Ureter (tissue), 1 donor: ENCODE measurements at places on chromosomes 7 and 10. TPM values are rescaled to one million over a fixed set of nuclear protein-coding genes. Genes with fewer than 3 reads are reported as not detected.

- DNase-seq, result no peak
These were observed 304.3 kb upstream of the PITRM1 start for GRCh38 chr10:3476640-3477448.

DNA sequence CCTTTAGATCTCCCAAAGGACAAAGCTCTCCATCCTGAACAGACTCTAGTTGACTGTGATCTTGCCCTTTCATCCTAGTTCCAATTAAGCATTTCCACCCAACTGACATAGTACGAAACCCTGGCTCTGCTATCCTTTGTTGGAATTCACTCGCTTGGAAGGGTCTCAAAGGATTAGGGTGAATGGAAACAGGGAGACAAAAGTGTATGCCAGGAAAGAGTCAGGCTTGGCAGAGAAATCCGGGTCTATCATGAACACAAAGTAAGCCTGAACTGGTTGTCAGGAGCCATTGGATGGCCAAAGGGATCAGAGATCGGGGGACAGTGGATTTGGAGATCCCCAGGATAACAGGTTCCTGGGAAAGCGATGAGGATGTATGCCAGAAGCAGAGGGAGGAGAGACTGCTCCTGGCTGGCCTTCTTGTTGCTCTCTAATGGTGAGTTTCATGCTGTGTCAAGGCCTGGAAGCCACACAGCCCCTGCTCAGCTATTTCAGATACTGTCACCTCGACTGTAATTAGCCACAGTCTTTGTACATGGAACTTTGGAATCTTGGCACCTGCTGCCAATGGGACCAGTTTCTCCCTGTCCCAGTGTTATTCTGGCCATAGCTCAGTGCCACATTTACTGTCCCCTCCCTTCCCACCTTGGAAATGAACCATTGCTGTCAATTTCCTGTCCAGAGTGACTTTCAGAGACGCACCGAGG, 1168.7 kb upstream of the AUTS2 start:
- DNase-seq, result no peak

GRCh38 chr7:131151034-131151433, 176.6 kb upstream of the MKLN1 start:
- DNase-seq, result no peak

- DNase-seq, result no peak
These were observed 149.8 kb downstream of the DOCK4 start for GRCh38 chr7:112056409-112056808.

Gene MEOX2
- total RNA-seq, result 5.6 TPM

GRCh38 chr10:79407811-79408795, 37.3 kb downstream of the ZCCHC24 start:
- peak; percentile 72 for DNase-seq

DNA sequence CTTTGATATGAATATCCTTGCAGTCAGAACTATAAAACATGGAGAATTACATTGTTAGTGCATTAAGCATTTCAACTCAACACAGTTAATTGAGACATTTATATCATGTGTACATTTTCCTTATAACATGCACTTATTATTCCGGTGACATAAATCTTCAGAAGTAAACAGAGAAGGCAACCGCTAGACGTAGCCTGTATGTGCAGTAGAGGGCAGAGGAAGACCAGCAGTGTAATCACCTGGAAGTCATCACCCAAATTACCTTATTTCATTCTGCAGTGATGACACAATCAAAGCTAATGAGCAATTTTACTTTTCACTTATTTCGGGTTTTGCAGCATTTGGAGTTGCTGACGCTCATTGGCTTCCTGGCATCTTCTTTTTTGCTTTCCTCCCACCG, 394.6 kb downstream of the SDK1 start:
- DNase-seq, result no peak

DNA sequence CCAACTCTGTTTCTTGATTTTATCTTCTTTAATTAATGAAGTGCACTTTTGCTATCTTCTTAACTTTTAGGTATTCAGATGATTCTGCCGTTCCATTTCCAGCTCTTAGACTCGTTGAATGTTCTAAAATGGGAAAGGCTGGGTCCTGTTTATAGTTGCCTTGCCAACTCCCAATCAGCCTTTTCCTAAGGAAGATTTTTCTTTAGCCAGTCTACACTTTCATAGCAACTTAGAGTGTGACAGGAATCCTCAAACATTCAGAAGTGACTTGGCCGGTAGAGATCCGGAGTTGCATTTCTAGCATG, 23.0 kb upstream of the TRIL start:
- no peak for DNase-seq

DNA sequence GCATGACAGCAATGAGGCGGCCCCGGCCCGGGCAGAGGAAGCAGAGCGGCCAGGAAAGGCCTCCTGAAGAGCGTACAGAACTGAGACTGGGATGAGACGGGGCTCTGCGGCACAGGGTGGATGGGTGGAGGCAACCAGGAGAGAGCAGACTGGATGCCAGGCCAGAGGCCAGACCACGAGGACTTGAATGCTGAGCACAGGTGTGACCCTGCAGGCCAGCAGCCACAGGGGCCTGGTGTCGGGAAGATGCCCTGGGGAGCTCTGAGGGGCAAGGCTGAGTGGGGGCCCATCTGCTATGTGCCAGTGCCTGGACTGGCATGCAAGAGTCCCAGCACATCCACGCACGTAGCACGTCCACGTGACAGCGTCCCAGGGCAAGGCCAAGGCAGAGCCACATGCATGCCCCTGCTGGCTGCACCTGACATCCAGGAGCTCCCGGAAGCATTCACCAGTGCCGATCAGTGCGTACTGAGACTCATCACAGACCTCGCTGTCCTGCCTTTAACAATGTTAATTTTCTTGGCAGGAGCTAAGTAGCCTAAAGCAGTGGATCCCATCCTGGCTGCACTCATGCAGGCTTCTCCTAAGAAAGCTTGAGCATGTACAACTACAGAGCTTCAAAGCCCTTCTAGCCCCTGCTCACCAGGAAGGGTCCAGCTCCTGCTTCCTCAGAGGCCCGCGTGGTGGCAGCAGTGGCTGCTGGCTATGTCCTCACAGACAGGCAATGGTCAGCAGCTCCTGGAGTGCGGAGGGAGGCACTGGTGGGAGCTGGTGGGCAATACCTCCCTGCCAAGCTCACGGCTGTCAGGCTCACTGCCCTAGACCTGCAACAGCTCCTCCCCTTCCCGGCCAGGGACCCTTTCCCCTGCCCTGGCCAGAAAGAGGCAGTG, 18.0 kb downstream of the GRID1 start:
- DNase-seq, result no peak

DNA sequence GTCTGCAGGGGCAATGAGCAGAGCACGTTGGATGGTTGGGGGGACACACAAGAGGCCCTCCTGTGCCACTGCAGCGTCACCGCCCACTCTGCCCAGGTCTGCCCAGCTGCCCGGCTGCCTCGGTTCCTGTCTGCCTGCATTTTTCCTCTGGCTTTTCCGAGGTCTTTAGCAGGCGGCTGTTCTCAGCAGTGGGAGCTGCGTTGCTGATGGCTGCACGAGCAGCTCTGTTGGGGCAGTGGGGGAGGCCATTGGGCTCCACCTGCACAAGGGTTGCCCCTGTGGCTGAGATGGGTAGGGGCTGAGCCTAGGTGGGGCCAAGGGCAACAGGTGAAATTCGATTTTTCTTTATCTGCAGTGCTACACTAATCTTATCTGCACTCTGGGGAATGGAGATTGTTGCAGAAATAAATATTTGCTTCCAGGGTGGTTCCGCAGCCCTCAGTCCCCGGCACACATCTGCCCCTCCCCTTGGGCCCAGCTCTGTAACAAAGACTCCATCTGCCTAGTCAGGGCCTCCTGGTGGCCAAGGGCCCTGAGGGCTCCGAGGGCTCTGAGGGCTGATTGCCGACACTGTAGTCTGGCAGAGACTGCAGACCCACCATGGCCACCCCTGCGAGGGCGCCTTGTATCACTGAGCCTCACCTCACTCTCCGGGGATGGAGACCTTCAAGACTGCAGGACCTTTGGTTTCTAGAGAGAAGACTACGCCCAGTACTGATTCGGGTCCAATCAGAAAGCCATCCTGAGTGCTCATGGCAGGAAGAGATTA, 141.7 kb upstream of the SHH start:
- peak; percentile 50 for DNase-seq

Gene ATAD1
- total RNA-seq, result 69.8 TPM

- no peak for DNase-seq
These were observed 177.7 kb downstream of the GLI3 start for GRCh38 chr7:42059275-42059674.

DNA sequence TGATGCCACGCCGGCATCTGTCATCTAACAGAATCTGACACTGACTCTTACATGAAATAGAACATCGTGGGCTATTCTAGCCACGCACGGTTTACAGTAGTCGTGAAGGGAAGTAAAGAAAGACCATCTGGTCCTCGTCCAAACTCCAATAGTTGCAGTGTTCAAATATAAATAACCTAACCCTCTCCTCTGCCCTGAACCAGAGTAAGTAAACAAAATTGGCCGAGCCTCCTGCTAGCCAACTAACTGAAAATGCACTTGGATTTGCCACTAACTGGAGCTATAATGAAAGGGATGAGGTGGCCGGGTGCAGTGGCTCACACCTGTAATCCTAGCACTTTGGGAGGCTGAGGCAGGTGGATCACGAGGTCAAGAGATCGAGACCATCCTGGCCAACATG, 29.5 kb upstream of the ZC3HAV1L start:
- no peak for DNase-seq

Gene NPC1L1
- total RNA-seq, result 0.10 TPM

Gene CALML3
- not detected for total RNA-seq

GRCh38 chr7:136309407-136309806, 332.2 kb upstream of the MTPN start:
- no peak for DNase-seq

GRCh38 chr10:132401401-132402118, 4.6 kb downstream of the PWWP2B start:
- peak; percentile 83 for DNase-seq

Gene STEAP2
- 47.1 TPM for total RNA-seq

DNA sequence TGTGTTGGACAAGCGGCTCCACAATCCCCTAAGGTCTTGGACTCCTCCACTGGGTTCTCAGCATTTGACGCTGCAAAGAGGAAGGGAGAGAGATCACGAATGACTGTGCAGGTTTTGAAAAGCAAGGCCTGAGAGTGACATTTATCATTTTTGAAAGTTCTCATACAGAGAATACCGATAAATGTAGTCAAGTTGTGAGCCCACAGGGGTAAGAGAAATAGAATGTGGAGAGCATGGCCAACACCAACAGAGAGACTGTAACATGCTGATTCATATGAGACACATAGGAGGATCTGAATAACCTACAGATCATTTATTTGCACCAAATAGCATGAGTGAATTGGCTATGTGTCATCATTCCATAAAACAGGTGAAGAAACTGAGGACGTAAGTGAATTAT, 230.5 kb upstream of the MBL2 start:
- no peak for DNase-seq

Gene TMEM176B
- 32.7 TPM for total RNA-seq

DNA sequence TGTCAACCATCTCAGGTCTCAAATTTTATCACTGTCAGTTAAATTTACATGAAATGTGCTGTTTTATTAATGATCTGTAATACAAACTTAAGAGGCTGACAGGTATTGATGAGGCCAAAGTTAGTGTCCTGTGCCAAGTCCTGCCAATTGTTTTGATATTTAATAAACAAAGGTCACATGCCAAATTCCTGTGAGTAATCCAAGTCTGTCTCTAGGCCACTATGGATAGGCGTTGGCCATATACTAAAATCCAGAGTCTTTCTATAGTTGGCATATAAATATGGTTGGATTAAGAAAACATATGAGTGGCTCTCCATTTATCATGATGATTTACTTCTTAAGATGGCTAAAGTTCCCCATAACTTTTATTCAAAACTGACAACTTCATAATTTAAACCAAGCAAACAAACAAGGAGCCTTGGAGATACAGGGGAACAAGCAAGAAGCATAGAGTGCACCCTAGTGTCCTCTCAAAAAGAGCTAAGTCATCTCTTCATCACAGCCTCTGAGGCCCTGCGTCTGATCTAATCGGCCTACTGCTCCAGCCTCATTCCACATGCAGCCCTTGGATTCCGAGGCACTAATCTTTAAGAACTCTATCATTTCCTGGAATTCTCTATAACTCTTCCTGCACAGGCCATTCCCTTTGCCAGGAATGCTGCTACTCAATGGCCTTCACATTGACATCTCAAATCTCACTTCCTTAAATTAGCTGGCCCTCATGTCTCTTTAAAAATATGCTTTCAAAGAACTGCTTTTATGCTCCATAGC, 32.7 kb upstream of the NRCAM start:
- DNase-seq, result no peak

GRCh38 chr7:129610709-129611245, 743 bp upstream of the NRF1 start:
- no peak for DNase-seq

Gene NPSR1
- total RNA-seq, result not detected

GRCh38 chr10:16735671-16736070, 81.6 kb downstream of the RSU1 start:
- no peak for DNase-seq

DNA sequence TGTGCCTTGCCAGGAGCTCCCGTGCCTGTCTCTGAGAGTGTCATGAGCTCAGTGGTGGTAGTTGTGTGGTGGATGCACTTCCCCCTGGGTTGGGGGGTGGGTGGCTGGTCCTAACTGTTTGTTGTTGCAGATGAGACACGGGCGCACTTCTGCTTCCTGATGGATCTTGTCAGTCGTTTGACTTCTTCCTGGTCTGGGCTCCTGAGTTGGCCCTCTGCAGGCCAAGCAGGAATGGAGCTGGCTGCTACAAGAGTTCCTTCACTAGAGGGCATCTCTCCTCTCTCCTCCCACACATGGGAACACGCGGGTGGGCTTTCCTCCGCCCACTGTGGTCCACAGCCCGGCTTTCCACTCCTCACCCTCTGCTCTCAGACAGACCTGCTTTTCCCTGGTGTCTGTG, 82.0 kb downstream of the BMS1 start:
- DNase-seq, result no peak

Gene ZDHHC6
- 42.1 TPM for total RNA-seq

GRCh38 chr10:12633776-12634620, 284.7 kb downstream of the CAMK1D start:
- DNase-seq, result no peak

Gene FAM25C
- not detected for total RNA-seq

Gene HOXA3
- 16.0 TPM for total RNA-seq

DNA sequence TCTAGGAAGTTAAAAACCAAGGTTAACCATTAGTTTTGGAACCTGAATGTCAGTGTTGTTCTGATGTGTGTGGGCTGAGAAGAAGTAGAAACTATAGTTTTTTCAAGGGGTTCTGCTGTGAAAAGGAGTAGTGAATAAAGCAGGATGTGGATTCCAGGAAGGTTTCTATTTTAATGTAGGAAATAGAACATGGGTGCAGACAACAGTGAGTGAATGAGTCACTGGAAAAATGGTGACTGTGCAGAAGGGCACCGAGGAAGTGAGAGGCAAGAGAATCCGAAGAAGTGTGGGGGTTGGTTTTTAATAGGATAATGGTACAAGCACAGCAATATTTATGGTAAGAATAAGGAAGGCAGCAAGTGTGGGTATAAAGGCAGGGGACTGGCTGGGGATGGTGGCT, 120.4 kb downstream of the ARHGAP21 start:
- DNase-seq, result no peak
